ENCODE measurements at places on chromosomes 12 and 14.

- DNase-seq: no peak
Measured at GRCh38 chr14:96564389-96564788, 62.2 kb downstream of the PAPOLA start.

DNA sequence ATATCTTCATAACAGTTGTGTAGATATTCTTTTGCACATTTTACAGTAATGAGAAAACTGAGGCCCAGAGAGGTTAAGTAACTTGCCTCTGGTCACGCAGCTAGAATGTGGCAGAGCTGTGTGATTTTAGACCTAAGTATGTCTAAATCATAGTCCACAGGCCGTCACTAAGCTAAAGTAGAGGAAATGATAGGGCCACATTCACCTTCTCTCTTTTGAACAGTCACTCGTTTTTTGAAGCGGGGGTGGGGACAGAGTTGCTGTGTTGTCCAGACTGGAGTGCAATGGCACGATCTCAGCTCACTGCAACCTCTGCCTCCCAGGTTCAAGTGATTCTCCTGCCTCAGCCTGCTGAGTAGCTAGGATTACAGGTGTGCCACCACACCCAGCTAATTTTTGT is 68.5 kb downstream of the RASSF3 start:
- no peak for DNase-seq

GRCh38 chr12:64469455-64470142 is 17.7 kb downstream of the TBK1 start:
- no peak for DNase-seq

DNA sequence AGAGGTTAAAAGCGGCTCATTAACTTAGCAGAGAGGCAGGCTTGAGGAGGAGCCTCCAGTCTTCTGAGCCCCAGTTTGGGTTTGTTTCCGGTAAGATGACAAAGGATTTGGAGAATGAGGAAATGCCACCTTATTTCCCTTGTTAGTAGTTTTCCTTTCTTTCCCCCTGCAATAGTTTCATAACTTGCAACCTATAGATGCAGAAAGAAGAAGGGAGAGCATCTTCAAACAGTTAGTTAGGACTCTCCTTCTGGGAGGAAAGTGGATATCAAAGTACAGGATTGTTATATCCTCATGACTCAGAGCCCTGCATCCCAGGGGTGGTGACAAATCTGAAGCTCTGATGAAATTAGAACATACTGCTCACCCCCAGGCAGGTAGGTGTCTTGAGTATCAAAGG is 180.7 kb upstream of the SLC38A2 start:
- peak; percentile 73 for DNase-seq

DNA sequence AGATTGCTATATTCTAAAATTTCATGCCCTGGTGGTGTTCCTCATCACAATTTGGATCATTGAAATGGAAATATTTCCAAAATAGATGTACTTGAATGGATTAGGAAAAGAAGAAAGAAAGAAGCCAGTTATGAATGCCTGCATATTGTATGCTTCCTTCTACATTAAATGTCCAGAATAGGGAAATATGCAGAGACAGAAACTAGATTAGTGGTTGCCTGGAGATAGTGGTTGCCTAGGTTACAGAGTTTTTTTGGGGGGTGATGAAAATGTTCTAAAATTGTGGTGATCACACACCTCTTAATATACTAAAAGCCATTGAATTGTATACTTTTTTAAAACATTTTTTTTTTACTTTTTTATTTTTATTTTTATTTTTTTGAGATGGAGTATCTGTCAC is 18.0 kb downstream of the TUBA1A start:
- no peak for DNase-seq

DNA sequence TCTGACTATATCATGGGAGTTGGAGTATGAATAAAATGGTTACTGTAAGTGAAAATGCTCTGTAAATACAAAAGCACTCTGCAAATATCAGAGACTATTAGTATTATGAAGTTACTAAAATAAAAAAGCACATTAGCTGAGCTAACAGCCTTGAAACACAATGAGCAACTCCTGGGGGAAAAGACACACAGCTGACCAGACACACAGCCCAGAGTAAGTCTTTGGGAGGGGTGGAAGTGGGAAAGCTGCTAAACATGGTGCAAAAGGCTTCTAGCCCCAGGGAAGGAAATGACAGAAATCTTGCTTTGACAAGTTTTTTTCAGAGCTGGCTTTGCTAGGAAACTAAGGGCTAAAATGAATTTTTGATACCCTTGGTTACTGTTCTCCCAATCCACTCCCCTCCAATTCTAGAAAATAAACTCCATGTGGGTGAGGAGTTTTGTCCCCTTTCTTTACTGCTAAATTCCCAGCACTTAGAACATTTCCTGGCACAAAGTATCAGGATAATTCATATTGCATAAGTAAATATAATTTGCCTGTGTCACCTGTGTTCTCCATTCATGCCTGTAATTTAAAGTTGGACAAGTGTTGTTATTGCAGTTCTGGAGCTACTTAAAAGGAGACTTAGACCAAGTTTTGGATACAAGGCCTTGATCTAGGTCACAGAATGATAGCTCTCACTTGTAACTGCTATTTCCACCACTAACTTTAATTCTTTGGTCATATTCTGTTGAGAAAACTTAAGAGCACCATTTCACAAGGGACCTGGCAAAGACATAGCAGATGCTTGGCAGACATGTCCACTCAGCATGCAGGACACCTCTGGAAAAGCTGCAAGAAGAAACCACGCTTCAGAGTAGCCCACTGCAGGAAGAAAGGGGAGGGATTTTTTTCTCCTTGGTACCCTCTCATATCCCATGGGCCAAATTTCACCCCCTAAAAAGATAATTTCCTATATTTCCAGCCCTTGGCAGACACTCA is 19.0 kb upstream of the RAB3IP start:
- DNase-seq: no peak

GRCh38 chr12:29149691-29150281 is 708 bp downstream of the FAR2 start:
- no peak for DNase-seq

DNA sequence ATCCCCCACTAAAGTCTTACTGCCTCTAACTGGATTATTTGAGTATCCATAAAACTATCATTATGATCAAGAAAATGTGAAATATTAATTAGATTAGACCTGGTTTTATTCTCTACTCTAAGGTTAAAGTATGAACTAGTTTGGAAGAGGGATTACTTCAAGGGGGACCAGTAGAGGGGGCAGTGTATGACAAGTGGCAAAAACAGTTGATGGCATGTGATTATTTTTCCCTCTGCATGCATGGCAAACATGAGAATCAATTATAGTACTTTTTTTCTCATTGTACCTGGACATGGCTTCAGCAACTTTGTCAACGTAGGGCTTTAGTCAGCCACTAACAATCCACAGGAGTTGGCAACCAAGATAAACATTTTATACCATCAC is 145.0 kb upstream of the SLC38A2 start:
- no peak for DNase-seq

DNA sequence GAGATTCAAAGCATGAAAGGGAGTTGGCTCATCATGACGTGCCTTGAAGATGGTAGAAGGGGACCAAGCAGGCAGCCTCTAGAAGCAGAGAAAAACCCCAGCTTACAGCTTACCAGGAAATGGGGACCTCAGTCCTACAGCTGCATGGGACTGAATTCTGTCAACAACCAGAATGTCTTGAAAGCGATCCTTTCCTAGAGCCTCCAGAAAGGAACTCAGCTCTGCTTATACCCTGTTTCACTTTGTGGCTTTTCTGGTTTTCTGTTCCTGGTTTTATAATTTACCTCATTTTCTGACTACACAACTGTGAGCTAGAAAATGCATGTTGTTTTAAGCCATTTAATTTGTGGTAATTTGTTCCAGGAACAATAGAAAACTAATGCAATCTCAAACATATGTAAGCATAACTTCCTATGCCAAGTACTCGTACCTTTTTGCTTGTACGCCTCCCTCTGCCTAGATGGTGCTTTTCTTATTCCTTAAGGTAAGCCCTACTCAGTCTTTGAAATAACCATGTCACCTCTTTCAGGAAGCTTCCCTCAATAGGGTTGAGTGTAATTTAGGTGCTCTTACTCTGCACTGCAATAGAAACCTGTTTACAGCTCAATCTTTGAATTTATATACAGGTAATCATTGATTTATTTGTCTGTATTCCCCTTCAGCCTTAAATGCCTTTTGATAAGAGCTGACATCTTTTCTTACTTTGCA is 348.8 kb downstream of the TMEM117 start:
- no peak for DNase-seq

GRCh38 chr12:6195665-6196535 is 4.3 kb upstream of the CD9 start:
- peak; percentile 88 for DNase-seq

GRCh38 chr14:71289536-71289935 is 382.3 kb downstream of the PCNX1 start:
- no peak for DNase-seq

- no peak for DNase-seq
Measured at GRCh38 chr14:22168092-22168955, 420.7 kb downstream of the DAD1 start.

- no peak for DNase-seq
Measured at GRCh38 chr14:77055306-77055705, 26.8 kb upstream of the IRF2BPL start.

GRCh38 chr12:23704992-23705943 is 244.2 kb downstream of the SOX5 start:
- no peak for DNase-seq

DNA sequence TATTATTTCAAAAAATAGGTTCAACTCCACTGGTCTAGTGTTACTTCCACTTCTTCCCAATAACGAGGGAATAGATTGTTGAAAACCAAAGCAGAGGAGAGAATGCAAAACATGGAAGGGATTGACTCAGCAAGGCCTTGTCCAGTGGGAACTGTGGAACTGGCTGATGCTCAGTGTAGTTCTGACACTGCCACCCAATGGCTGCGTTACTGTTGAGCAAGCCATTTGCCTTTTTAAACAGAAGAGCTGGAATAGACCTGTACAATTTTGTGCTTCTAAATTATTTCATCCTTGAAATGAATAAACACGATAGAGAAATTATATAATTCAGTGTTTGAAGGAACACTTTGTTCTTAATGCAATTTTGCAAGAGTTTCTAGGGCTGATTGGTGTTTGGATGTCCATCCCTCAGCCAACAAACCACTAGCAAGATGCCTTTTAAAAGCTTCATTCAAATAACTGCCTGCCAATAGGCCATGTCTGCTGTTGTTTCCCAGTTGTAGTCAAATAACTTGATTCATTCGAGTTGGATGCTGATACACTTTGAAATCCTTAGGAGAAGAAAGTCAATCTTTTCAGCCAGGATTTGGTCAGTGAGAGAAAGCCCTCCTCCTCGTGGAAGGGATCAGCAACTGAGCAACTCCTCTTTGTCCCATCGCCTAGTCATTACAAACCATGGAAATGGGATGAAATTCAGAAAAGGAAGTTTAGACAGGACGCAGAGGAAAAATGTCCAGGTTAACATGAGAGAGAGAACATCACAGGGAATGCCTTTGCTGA is 7.3 kb upstream of the MGP start:
- peak; percentile 42 for DNase-seq

DNA sequence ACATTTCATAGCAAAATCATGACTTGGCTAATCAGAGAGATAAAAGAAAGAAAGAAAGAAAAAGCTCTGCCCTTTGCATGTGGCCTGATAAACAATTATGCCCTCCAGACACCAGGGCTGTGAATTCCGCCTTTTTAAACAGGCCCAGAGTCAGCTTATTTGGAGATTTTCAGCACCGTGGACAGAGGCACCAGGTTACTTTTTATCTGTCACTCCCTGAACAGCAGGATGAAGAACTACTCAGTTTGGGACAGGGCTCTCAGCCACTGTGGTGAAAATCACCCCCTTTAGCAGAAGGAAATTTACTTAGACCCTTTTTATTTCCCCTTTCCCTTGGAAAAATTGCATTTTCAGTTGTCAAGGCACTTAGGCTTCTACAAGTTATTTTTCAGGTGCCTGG is 359.9 kb downstream of the NRXN3 start:
- DNase-seq: peak; percentile 31

DNA sequence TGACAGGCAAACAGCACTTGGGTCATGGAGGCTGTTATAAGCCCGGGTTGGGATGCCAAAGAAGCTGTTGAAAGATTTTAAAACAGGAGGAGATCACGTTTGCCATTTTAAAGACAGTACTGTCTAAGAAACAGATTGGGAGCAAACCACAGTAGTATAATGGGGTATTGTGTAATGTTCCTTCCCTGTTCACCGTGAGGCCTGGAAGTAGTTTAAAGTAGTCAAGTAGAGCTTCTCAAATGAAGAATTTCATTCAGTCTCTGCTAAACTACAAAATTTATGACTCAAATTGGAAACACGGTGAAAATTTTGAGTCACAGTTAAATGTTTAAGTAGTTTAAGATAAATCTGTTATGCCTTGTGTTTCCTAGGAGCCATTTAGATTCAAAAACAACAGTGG is 35.8 kb downstream of the ATP2A2 start:
- peak; percentile 93 for DNase-seq

DNA sequence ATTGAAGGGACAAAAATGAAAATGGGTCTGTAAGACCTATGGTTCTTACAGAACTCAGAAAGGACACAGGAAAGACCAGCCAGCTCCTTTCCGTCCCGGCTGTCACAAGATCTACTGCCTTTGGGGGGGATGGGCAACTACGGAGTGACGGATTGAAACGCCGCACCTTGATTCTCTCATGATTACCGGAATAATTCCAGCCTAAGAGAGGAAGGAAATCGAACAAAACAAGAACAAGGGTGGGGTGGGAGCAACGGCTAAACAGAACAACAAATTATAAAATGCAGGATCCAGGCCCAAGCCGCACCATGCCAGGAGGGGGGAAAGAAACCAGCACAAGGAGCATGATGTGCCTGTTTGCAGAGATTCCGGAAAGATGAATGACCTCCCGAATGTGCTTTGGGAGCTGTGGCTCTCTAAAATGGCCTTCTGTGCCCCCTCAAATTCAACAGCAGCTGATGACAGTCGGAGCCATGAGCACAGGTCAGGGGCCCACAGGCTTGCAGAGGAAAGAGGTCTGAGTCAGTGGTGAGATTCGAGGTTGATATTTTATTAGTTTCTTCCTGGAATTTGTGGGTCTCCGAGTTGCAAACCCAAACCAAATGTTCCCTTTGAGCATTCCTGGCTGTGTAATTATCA is 72.1 kb downstream of the SPRING1 start:
- DNase-seq: peak; percentile 70

- no peak for DNase-seq
Measured at GRCh38 chr14:106564058-106564643, 1037.8 kb downstream of the TMEM121 start.

DNA sequence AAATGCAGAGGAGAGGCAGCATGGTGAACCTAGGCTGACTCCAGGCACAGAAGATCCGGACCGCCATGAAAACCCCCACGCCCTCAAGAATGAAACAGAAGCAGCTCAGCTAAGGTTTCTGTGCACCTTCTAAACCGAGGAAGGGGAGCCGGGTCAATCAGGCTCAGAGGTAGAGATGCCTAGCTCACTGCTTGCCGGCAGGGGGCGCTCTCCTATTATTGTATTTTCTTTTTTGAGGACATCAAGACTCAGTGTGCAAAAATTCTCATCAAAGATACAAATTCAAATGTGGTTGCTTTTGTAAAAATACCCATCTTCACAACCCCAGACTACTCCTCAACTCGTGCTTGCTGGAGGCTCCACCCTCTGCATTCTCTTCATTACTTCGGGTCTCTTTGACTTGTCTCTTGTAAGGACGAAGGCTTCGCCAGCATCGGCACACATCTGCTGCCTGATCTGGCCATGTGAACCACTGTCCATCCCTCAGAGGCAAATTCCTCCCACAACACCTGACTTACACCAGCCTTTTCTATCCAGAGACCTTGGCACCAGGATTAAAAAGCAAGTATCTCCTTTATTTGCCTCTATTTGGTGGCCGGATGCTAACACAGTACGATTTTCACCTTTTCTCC is 33.4 kb upstream of the RNASE3 start:
- peak; percentile 52 for DNase-seq
